Fibroblast of the aortic adventitia (primary cell): ENCODE measurements at places on chromosomes 5 and 9. TPM values are rescaled to one million over a fixed set of nuclear protein-coding genes. Genes with fewer than 3 reads are reported as not detected.

IL4 gene
- total RNA-seq = 0.36 TPM in 1 of 2 replicates, not detected in the other

HTR1A gene
- total RNA-seq = not detected in 2 replicates

GADD45G gene
- 0.36 and 6.1 TPM in 2 replicates for total RNA-seq

BARHL1 gene
- total RNA-seq = not detected in 2 replicates

EQTN gene
- total RNA-seq = not detected in 2 replicates

GDNF gene
- 0.54 TPM in 1 of 2 replicates, not detected in the other for total RNA-seq

SCGB3A1 gene
- total RNA-seq = not detected in 2 replicates

DRD1 gene
- total RNA-seq = 0.18 TPM in 1 of 2 replicates, not detected in the other

GLRA1 gene
- not detected in 2 replicates for total RNA-seq

MCC gene
- total RNA-seq = 58.6 and 62.4 TPM in 2 replicates

GABRP gene
- not detected in 2 replicates for total RNA-seq

THG1L gene
- 18.2 and 23.0 TPM in 2 replicates for total RNA-seq

CARTPT gene
- not detected in 2 replicates for total RNA-seq

CATSPER3 gene
- 0.09 TPM in 1 of 2 replicates, not detected in the other for total RNA-seq

RXFP3 gene
- not detected in 2 replicates for total RNA-seq

KIAA1191 gene
- total RNA-seq = 33.7 and 81.8 TPM in 2 replicates

IFNA13 gene
- not detected in 2 replicates for total RNA-seq

CCDC69 gene
- total RNA-seq = 1.5 and 2.8 TPM in 2 replicates

CCDC171 gene
- 8.1 and 13.3 TPM in 2 replicates for total RNA-seq

HBEGF gene
- 0.41 and 0.90 TPM in 2 replicates for total RNA-seq

PPWD1 gene
- total RNA-seq = 35.2 and 81.6 TPM in 2 replicates

IDNK gene
- total RNA-seq = 6.0 and 7.6 TPM in 2 replicates

SIGMAR1 gene
- 71.3 and 97.8 TPM in 2 replicates for total RNA-seq

ANKRD34B gene
- not detected in 2 replicates for total RNA-seq

PCDHGB3 gene
- 7.7 and 9.6 TPM in 2 replicates for total RNA-seq

PTGES gene
- 6.9 and 30.9 TPM in 2 replicates for total RNA-seq

PCDHB12 gene
- total RNA-seq = 0.18 and 0.25 TPM in 2 replicates

SPINK6 gene
- total RNA-seq = not detected in 2 replicates

DNM1 gene
- 28.0 and 57.4 TPM in 2 replicates for total RNA-seq

KCTD16 gene
- total RNA-seq = 7.4 and 12.6 TPM in 2 replicates

TAF11L10 gene
- total RNA-seq = not detected in 2 replicates

FOXD4 gene
- 0.27 TPM in 1 of 2 replicates, not detected in the other for total RNA-seq

MRPL41 gene
- 27.7 and 81.1 TPM in 2 replicates for total RNA-seq

NEUROG1 gene
- not detected in 2 replicates for total RNA-seq

TERT gene
- total RNA-seq = not detected in 2 replicates

CARD6 gene
- total RNA-seq = 24.2 and 34.3 TPM in 2 replicates

WWC1 gene
- total RNA-seq = 0.45 and 2.7 TPM in 2 replicates

LHX2 gene
- total RNA-seq = not detected in 2 replicates

FAM221B gene
- not detected in 2 replicates for total RNA-seq

RNF183 gene
- total RNA-seq = not detected in 2 replicates

IRX2 gene
- total RNA-seq = 0.90 and 3.2 TPM in 2 replicates

RCL1 gene
- 10.2 and 13.4 TPM in 2 replicates for total RNA-seq

SLC25A2 gene
- total RNA-seq = 0.72 TPM in 1 of 2 replicates, not detected in the other

SLC2A6 gene
- total RNA-seq = 0.74 and 7.3 TPM in 2 replicates

TMEM232 gene
- 4.7 and 5.2 TPM in 2 replicates for total RNA-seq

TMEM167A gene
- total RNA-seq = 106 and 130 TPM in 2 replicates

ORM2 gene
- not detected in 2 replicates for total RNA-seq

EIF4E1B gene
- total RNA-seq = not detected in 2 replicates
